ENCODE measurements at places on chromosomes 3 and 15. TPM values are rescaled to one million over a fixed set of nuclear protein-coding genes. Genes with fewer than 3 reads are reported as not detected.

CAND2 gene
- total RNA-seq: 0.37 TPM

GALNT15 gene
- total RNA-seq: 0.05 TPM

CASR gene
- total RNA-seq: not detected

GOLIM4 gene
- 17.3 TPM for total RNA-seq

TEX9 gene
- total RNA-seq: 3.1 TPM

CCDC191 gene
- total RNA-seq: 1.4 TPM

SLC28A2 gene
- not detected for total RNA-seq

HACD2 gene
- total RNA-seq: 33.9 TPM

CHSY1 gene
- 33.9 TPM for total RNA-seq

PRICKLE2 gene
- 2.5 TPM for total RNA-seq

GABRR3 gene
- not detected for total RNA-seq

TF gene
- total RNA-seq: 0.91 TPM

GOLGA8R gene
- total RNA-seq: 0.16 TPM
